Activated B cell treated with CpG ODN at 0.5 μM for 24 hours (primary cell): ENCODE measurements at places on chromosomes 7 and 10.

DNA sequence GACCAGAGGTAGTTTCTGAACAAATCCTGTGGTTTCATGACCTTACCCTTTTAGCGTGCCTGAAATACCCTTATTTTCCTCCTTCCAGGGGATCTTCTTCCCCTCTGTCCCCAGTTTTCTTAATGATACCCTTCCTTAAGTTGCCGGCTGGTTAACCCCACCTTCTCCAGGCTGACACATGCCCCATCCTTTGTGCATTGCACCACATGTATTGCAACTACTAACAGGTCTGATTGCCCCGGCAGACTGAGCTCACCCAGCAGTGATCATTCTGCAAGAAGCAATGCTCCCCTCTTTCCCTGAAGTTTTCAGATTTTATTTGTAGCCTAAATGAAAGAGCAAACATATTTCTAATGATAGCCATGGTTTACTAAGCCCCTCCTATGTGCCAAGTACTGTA is 108.2 kb downstream of the HIP1 start:
- DNase-seq, result no peak

GRCh38 chr10:97570146-97570788 is 2.3 kb upstream of the ANKRD2 start:
- DNase-seq, result no peak

DNA sequence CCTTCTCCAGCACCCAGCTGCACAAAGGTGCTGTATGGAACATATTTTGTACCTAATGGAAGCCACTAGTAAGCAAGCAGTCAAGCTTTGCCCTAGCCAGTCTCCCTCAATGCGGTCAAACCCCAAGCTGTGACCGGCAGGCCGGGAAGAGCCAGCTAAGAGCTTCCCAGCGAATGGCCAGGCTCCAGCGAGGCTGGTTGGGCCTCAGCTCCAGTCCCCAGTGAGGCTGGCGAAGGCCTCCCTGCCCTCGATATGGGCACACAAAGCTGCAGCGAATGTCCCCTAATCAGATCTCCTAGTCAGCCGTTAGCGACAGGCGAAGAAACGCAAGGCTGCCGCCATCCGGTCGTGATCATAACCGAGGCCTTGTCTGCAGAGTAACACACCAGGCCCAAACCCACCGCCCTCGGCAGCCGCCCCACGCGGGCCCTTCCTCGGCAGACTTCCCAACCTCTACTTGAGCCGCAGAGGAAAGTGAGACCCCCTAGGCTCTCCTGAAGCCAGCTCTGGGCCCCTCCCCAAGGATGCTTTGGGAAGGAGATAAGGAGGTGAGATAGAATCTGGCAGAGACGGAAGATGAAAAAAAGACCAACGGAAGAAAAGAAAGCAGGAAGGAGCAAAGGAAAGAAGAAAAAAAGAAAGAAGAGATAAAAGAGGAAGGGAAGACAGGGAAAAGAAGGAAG is 3.1 kb upstream of the HOXA9 start:
- no peak for DNase-seq

DNA sequence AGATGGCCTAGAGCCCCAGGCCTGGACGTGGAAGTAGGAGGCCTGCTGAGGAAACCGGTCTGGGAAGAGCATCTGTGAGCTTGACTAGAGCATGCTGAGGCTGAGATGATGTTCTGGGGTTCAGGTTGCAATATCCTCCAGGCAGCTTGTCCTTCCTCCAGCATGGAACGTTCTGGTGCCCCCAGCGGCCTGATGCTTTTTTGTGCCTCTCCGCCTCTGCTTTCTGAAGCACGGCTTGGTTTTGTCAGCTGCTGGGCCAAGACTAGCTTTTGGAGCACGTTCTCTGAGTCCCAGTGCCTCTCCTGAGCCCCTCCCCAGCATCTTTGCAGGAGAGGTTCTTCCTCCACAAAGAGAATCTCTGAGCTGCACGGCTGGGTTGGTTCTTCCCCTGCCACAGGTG is 682.0 kb upstream of the FOXK1 start:
- no peak for DNase-seq

DNA sequence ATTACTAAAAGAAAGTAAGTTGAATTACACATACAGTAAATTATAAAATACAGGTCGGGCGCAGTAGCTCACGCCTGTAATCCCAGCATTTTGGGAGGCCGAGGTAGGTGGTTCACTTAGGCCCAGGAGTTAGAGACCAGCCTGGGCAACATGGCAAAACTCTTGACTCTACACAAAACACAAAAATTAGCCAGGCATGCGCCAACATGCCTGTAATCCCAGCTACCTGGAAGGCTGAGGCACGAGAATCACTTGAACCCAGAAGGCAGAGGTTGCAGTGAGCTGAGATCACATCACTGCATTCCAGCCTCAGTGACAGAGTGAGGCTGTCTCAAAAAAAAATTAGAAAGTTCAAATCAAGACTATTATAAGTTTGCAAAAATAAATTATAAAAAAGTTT is 174.9 kb downstream of the GALNT11 start:
- no peak for DNase-seq

GRCh38 chr7:1087465-1087814 is 473 bp upstream of the GPER1 start:
- no peak for DNase-seq

GRCh38 chr7:38796626-38797501 is 112.1 kb downstream of the VPS41 start:
- no peak for DNase-seq

DNA sequence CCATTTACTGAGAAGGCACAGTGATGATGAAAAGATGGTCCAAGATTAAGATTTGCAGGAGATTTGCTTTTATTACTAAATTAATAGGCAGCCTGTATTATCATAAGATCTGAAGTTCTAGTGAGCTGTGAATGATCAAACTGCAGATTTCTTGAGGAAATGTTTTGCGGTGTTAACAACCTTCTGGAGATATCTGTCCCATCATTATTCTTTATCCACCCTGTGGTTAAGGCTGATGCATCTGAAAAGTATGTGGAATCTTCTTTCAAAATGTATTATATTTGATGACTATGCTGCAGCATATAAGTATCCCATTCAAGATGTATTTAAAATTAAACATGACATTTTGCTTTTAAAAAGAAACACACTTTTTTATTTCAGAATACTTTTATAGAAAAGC is 150.3 kb downstream of the POLR1F start:
- no peak for DNase-seq

DNA sequence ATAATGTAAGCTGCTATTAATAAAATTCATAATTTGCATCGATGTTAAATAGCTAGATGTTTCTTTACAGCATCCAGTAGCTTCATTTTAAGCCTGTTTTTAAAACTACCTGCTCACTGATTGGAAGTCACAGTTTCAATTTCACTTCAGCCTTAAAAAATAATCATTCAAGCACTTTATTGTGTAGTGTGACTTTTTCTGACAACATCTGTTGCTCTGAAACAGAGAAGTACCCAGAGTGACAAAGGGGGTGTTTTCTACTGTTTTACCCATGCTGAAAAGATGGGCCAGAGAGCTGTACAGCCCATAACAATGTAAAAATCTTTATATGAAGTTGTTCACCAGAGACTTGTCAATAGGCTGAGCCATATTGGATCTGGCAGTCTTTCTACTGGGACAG is 437.2 kb downstream of the MDFIC start:
- no peak for DNase-seq

GRCh38 chr10:52334595-52334994 is 20.5 kb downstream of the DKK1 start:
- DNase-seq, result no peak
